ENCODE measurements at places on chromosomes 16 and 17.

DNA sequence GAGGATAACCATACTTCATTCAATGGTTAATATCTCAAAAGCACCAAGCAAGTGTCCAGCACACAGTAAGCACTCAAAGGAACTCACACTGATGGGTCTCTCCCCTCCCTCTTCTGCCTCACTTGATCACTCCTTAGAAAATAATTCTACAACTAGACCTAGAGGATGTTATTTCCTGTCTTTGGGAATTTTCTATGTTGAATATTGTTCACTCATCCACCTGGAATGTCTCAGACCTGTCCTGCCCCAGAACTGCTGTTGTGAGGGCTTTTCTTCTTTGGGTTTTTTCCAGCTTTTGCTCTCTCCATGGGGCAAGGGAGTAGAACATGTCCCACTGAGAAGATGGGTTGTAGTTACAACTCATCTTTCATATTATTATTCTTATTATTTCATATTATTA, 25.3 kb downstream of the NXPH3 start:
- no peak for DNase-seq

GRCh38 chr16:85148931-85149330, 36.7 kb upstream of the CIBAR2 start:
- DNase-seq, result no peak

DNA sequence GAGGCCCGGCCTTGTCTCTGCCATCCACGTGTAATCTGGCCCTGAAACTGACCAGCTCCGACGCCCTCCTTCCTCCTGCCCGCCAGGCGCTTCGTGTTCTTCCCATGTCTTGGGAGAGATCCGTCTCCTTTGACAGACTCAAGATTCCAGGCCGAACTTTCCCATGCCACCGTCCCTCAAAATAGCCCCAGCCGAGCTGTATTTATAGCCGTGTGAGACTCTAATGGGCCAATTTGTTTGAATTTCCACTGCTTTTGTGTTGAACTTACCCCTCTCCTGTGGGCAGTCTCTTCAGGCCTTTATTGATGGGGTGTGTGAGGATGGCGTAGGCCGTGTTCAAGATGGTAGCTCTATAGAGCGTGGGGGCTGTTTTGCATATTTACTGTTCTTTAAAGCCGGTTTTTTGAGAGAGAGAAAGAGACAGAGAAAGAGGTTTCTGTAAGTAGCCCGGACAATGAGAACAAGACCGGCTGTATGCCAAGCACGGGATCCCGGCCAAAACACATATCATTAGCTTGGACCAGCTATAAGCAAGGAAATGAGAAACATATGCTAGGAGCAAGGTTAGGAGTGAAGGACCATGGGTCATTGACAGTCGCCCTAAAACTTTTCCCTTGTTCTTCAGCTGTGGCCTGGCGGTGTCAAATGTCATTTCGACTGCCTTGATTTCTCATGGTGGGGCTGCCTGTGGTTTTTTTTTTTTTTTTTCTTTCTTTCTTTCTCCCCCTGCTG, 124.5 kb upstream of the ZFHX3 start:
- no peak for DNase-seq

DNA sequence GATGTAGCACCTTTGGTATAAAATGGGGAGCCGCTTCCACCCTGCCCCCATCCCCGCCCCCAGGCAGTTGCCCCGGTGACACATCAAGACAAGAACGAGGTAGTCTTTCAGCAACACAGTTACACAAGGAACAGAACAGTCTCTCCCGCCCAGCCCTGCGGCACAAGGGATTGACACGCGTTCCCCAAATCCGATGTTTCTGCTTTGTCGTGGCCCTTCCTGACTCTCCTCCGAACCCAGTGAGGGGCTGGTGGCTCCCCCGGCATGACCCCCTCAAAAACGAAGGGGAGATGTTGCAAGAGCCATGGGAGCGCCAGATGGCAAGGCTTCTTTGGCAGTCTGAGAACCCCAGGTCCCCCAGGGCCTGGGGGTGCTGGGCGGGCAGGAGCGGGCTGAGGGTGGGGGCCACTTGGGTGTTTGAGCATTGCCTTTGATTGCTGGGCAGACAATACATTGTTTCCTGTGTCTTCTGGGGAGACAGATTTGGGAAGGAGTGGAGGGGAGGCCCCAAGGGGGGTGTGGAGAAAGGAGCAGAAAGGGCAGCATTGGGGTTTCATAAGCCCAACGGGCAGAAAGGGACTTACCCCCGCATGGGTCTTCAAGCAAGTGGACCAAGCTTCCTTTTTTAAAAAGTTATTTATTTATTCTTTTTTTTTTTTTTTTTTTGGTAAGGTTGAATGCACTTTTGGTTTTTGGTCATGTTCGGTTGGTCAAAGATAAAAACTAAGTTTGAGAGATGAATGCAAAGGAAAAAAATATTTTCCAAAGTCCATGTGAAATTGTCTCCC, 16.6 kb downstream of the COL1A1 start:
- DNase-seq, result no peak

DNA sequence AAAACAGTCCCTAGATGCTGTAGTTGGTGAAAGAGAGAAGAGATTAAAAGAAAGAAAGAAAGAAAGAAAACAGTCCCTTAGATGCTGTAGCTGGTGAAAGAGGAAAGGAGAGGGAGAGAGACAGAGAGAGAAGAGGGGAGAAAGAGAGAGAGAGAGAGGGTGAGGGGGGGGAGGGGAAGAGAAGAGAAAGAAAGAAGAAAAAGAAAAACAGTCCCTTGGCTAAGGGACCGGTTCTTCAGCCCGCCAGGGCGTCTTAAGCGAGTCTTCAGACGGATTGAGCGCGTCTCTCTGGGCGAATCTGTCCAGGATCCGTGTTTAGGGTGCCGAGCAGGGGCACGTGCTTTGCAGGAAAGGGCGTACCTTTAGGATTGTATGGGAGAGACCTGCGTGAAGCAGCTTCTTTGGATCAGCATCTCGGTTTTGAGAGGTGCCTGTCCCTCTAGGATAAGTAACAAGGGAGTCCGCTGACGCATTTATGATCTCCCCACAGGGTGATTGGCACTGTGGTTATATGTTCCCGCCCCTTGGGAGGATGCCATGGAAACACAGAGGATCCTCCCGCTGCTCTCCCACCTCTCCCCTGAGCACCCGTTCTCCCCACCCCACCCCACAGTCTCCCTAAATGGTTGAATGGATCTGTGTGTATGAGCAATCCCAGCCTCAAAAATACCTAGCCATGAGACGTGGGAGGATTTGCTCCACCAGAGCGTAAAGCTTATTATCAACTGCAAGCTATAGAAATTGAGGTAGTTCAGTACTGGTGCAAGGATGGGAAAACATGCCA, 16.7 kb downstream of the GNGT2 start:
- DNase-seq, result no peak

GRCh38 chr16:85284141-85284817, 172.0 kb upstream of the CIBAR2 start:
- no peak for DNase-seq

- DNase-seq, result no peak
Measured at GRCh38 chr16:52312716-52313115, 234.2 kb downstream of the TOX3 start.

GRCh38 chr16:52076801-52077201, 470.1 kb downstream of the TOX3 start:
- DNase-seq, result no peak

DNA sequence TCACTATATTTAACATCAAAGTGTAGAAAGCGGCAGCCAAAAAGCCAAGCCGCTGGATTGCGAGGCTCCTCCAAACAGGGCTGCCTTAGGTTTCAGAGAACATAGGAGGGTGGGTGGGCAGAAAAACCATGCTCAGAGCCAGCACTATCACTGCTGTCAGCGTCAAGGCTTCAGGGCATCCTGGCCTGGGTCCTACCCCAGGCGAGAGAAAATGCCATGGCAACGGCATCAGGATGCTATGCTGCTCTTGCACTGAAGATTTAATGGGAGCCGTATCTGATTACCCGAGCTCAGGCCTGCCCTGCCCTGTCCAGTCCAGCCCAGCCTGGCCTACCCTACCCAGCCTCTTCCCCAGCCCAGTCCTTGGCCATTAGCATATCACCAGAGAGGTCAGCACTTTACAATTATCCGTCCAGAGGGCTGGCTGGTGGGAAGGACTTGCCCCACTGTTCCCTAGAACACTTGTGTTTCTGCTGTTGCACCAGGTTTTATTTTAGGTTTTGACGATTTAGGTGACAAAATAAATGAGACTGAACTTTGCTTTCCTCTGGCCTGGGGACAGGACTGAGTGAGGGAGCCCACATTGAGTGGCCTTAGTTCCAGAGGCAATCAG, 61.1 kb downstream of the TOM1L2 start:
- no peak for DNase-seq

DNA sequence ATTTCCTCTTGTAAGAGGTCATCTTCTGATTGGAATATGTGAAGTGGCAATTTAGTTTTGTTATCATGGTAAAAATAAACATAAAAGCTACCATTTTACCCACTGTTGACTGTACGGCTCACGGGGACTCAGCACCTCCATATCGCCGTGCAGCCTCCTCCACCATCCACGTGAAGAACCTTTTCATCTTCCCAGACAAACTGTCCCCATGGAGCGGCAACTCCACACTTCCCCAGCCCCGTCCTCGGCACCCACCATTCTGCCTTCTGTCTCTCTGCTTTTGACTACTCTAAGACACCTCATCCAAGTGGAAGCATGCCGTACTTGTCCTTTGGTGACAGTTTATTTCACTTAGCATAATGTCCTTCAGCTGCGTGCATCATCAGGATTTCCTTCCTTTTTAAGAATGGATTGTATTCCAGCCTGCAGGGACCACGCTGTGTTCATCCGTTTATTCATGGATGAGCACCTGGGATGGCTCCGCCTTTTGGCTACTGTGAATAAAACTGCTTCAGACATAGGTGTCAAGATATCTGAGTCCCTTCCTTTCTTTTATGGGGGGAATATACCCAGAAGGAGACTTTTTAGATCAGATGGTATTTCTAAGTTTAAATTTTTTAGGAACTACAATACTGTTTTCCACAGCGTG, 14.3 kb downstream of the FBXO31 start:
- DNase-seq, result no peak

- no peak for DNase-seq
Measured at GRCh38 chr16:23949630-23950290, 114.0 kb downstream of the PRKCB start.

- DNase-seq, result no peak
Measured at GRCh38 chr17:49935526-49936210, 33.3 kb upstream of the DLX4 start.

DNA sequence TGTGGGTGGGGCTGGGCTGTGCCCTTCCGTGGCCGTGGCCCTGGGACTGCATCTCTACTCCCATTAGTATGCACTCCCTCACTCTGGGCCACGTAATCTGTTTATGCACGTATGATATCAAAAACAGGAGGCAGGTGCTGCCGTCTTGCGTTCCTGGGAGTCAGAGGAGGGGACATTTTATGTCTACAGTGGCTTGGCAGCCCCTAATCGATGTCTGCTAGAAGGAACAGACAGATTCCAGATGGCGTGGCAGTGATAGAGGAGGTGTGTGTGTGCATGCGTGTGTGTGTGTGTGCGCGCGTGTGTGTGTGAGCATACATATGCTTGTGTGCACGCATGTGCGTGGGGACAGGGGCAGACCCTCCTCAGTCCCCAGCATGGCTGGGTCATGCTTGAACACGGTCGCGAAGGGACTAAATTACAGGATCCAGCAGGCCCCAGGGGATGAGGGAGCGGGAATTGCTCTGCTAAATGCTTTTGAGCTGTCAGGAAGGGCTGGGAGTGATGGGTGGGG, 44.7 kb downstream of the SREBF1 start:
- DNase-seq, result no peak

DNA sequence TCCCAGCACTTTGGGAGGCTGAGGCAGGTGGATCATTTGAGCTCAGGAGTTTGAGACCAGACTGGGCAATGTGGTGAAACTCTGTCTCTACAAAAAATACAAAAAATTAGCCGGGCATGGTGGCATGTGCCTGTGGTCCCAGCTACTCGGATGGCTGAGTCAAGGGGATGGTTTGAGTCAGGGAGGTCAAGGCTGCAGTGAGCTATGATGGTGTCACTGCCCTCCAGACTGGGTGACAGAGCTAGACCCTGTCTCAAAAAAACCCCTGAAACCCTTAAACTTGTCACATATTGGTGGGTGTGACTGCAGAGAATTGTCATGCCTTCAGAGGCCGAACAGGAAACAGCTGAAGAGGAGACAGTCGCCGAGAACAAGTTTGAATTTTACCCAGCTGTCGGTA, 13.4 kb downstream of the RPTOR start:
- no peak for DNase-seq

GRCh38 chr16:1923299-1924034, 5.3 kb upstream of the HS3ST6 start:
- DNase-seq, result peak; percentile 12

DNA sequence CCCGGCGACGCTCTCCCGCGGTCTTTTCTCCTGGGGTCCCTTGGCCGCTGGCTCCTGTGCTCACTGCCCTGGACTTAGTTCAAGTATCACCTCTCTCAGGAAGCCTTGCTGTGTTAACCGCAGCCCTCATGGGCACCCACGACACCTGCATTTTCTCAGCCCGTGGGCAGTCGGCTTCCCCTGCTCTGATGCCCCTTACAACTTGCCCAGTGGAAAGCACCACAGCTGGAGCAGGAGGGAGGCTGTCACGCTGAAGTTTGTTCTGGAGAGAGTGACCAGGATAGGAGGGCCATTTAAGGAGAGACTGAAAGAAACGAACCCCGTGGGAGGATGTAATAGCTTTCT, 395 bp downstream of the STXBP4 start:
- peak; percentile 9 for DNase-seq

DNA sequence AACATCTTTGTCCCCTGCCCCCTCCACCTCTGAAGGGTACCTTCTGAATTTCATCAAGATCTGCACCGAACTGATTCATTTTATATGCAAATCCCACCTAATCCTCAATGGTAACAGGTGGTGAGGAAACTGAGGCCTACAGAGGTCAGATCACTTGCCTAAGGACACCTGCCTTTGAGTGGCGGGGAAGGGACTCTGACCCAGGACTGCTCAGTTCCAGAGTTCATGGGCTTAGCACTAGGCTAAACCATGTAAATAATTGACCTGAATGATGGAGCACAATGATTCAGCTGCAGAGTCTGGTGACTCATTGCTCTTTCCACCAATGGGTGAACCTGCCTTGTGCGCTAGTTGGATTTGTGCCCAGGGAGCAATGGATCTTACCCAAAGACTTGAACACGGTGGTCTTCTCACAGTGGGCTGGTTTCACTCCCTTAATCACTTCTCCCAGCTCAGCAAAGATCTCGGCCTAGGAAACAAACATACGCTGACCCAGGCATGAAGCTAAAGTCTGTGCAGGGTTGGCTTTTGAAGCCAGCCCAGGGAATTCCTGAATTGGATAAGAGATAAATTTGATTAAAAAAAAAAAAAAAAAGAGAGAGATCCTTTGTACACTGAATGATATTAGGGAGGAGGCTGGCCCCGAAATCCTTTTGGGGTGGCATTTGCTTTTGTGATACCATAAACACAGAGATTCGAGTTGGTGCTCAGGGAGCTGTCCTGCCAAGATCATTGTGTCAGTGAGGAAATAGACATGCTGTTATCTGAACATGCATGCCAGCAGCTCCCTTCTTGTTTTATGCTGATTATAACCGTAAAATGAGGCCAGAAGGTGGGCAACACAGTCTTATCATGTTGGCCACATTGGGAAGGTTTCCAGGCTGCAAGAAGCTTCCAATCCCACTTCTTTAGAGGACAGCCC, 17.0 kb downstream of the CRYM start:
- no peak for DNase-seq

DNA sequence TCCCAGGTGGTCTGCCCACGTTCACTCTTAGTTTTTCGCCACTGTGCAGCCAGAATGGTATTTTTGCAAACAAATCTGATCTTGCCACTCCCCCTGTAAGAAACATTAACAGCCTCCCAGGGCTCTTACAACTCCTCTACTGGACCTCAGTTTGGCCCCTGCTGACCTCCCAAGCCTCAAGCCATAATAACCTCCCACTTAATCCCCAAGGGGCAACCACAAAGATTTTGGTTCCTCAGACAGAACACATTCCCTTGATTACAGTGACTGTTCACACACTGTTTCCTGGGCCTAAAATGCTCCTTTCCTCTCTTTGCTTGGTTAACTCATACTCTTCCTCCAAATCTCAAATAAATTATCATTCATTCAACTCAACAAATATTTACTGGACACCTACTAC, 21.5 kb upstream of the CD300E start:
- DNase-seq, result no peak

Data from stimulated activated CD4-positive, alpha-beta T cell treated with anti-CD3 and anti-CD28 coated beads, Interleukin-2, amount 100 ng/mL, for 48 hours (primary cell).